ENCODE measurements at places on chromosomes 11 and 22.

GRCh38 chr11:134604886-134605285 is 192.8 kb upstream of the B3GAT1 start:
- DNase-seq, result no peak

- DNase-seq, result no peak
Observed at GRCh38 chr22:50683994-50684371, 11.4 kb downstream of the SHANK3 start.

DNA sequence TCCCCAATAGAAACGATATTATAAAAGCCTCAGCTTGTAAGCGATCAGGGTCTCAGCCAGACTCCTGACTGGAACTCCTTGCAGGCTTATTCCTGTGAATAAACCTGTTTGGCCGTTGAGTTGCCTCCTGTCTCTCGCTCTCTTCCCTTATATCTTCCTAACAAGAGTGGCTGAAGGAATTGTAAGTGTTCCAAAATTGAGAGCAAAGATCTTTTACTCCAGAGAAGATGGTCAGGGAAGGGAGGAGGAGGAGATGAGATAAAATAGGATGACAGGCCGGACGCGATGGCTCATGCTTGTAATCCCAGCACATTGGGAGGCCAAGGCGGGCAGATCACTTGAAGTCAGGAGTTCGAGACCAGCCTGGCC is 1.2 kb upstream of the SLC37A4 start:
- no peak for DNase-seq

DNA sequence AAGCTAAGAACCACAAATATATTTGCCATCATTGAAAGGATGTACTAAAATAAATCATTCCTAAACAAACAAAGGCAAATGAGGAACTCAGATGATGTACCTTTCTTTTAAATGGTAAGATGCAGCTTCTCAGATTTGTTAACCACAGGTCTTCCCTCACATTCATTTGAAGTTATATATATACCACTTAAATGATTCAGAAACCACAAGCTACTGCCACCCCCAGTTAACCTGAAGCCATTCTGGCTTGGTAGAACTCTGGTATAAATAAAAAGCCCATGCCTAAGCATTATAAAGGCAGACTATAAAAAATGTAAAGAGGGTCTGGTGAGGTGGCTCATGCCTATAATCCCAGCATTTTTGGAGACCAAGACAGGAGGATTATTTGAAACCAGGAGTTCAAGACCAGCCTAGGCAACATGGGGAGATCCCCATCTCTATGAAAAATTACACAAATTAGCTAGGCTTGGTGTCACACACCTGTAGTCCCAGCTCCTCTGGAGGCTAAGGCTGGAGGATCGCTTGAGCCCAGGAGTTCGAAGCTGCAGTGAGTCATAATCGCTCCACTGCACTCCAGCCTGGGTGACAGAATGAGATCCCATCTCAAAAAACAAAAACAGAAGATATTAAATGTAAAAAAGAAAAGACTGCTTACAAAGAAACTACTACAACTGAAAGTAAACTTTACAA is 1185.3 kb downstream of the JRKL start:
- DNase-seq, result no peak

DNA sequence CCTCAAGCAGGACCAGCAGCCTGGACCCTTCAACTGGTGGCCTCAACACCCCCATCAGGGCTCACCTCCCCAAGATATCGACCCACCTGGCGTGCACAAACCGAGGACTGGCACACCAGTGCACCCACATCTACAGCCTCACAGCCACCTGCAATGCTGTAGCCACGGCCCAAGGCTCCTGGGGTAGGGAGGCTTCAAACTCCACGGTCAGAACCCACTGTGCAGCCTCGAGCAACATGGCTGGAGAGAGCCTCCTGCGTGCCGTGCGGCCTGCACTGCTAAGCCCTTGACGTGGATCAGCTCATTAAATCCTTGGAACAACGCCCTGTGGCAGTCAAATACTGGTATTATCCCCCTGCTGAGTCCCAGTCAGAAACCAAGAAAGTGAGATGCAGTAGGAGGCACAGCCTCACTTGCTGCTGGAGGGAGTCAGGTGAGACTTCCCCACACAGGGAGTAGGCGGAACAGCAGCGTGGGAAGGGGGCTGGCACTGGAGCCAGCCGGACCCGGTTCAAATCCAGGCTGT is 4.6 kb downstream of the CARD10 start:
- no peak for DNase-seq
